ENCODE measurements at places on chromosomes 2 and 18. TPM values are rescaled to one million over a fixed set of nuclear protein-coding genes. Genes with fewer than 3 reads are reported as not detected.

- no peak for ATAC-seq
These were observed 69.9 kb downstream of the COA5 start for GRCh38 chr2:98538280-98539041.

- peak; percentile 40 for ATAC-seq
These were observed 39.3 kb downstream of the RAB10 start for GRCh38 chr2:26072925-26073768.

DNA sequence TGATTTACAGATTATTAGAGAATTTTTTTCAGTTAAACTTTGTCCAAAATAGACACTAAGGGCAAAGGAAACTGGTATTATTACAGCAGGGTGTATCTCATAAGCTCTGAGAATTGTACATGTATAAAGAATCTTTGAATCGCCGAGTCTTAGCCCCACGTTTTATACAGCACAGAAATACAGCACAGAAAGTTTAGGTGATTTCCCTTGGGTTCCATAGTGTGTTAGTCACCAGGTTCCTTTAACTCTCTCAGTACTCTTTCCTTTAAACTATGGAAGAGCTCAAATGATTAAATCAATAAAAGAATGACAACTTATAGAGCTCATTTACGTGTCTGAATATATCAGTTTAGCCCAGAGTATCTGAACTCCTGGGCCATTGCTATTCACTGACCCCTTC lies 256.8 kb downstream of the NEDD4L start:
- ATAC-seq: peak; percentile 55

GRCh38 chr2:7427293-7428060 lies 510.3 kb downstream of the RNF144A start:
- peak; percentile 52 for ATAC-seq

- no peak for ATAC-seq
These were observed 205.4 kb upstream of the CDH2 start for GRCh38 chr18:28382215-28382879.

DNA sequence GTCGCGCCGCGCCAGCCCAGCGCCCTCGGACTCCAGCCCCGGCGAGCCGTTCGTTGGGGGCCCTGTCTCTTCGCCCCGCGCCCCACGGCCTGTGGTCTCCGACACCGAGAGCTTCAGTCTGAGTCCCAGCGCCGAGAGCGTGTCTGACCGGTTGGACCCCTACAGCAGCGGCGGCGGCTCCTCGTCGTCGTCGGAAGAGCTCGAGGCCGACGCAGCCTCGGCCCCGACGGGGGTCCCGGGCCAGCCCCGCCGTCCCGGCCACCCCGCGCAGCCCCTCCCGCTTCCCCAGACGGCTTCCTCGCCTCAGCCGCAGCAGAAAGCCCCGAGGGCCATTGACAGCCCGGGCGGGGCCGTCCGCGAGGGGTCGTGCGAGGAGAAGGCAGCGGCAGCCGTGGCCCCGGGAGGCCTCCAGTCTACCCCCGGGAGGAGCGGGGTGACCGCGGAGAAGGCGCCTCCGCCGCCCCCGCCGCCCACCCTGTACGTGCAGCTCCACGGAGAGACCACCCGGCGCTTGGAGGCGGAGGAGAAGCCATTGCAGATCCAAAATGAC lies 1.4 kb downstream of the PHLPP1 start:
- no peak for ATAC-seq

DNA sequence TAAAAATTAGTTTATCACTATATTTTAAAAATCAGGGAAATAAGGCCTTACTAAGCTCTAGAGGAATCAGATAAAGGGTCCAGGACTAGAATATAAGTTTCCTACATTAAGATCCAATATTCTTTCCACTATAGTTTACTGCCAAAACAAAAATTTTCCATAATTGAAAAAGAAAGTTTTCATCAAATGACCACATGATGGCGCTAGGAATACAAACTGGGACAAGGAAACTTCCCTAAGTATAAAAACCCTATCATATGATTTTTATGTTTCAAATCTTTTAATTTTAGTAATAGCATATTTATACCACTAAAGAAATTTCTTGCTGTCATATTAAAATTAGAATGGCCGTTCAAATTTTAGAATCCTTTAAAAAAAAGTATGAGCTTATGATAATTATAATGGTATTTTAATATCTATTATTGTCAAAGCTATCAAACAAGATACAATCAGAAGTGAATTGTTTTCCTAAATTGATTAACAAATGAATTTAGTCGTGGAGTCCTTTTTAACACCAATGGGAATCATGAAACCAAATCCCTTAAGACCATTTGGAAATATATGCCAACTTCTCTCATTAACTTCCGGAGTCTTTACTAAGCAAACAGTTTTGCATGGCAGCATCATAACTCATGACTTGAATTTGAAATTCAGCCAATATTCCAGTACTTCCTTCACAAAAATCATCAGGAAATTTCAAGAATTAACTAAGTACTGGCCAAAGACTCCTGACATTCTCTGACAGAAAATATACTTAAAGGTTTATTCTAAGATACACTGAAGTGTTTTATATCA lies 70.3 kb downstream of the SCN1A start:
- no peak for ATAC-seq

- peak; percentile 88 for ATAC-seq
These were observed at the start of gene DTNB for GRCh38 chr2:25673300-25674076. Gene DTNB, minus strand, starts transcription at chr2:25673577. Its CDS starts 20,917 bp downstream, at chr2:25652660.

DNA sequence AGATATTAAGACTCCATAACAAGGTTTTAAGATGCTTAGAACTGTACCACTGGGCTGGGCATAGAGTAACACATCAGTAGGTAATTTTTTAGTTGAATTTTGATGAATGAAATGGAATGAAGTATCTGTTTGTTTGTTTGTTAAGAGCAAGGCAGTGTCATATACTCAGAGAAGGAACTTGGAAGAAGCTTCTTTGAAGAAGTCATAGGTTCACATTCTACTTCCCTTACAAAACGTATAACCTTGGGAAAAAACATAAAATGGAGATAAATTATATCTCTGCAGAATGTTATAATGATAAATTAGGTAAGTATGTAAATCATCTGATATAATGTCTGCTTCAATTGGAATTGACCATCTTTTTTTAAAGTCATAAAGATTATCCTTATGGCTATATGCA lies 122.1 kb upstream of the SLC39A10 start:
- no peak for ATAC-seq

GRCh38 chr2:45836740-45837139 lies 185.3 kb downstream of the PRKCE start:
- no peak for ATAC-seq

GRCh38 chr2:42249887-42250286 lies 80.7 kb downstream of the EML4 start:
- ATAC-seq: peak; percentile 38

GRCh38 chr18:70024093-70024492 lies 76.4 kb upstream of the CD226 start:
- ATAC-seq: peak; percentile 25

DNA sequence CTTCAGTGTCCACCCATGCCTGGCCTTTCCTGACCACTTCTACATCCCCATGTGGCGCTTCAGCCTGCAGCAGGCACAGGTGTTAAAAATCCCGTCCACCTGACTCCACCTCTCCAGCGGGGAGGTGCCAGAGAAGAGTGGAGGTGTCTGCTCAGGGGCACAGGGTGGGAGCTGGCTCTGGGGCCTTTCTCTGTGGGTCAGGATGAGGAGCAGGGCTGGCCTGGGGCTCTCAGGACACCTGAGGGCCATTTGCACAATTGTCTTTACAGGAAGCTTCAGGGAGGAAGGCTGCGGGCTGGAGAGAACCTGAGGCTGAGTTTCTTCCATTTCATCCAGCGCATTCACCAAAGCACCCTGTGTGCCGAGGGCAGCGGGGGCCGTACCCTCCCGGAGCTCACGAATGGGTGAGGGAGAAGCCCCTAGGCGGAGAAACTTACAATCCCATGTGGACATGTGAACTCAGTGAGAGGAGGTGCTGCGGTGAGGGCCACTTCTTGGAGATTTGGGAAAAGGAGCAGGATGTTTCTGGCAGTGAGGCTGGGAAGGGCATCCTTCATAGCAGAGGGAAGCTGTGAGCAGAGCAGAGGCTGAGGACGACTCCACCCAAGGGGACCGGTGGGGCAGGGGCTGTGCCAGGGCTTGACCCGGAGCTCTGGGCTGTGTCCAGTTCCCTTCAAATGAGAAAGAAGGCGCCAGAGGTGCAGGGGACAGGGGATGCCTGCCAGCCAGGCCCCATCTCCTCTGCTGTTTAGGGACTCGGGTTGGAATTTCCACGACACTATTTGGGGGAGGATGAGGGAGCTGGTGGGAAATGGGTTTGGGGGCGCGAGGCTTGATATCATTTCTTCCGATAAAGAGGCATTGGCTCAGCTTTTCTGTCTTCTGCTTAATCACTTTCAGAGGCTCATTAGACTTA lies 155.2 kb upstream of the MYCN start:
- ATAC-seq: no peak

- peak; percentile 79 for ATAC-seq
These were observed at the start of gene SLC19A3 for GRCh38 chr2:227717687-227718567. Gene SLC19A3, minus strand, starts transcription at chr2:227718028. Its CDS starts 15,710 bp downstream, at chr2:227702318.

- ATAC-seq: no peak
These were observed 232.7 kb upstream of the MAP2 start for GRCh38 chr2:209191139-209191538.

- no peak for ATAC-seq
These were observed 114.8 kb downstream of the GAREM1 start for GRCh38 chr18:32355896-32356295.

DNA sequence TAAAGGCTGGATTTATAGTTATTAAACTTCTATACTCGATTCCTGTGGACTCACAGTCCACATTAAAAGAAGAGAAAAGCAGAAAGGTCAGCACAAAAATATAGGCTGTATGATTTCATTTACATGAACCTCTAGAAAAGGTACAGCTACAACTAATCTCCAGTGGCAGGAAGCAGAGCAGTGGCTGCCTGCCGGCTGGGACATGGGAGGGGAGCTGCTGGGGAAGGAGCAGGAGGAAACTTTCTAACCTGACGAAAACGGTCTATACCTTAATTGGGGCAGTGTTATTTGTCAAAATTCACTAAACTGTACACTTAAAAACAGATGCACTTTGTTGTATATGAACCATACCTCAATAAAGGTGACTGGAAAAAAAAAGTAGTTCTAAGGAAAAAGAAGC lies 26.7 kb downstream of the KCTD1 start:
- no peak for ATAC-seq

DNA sequence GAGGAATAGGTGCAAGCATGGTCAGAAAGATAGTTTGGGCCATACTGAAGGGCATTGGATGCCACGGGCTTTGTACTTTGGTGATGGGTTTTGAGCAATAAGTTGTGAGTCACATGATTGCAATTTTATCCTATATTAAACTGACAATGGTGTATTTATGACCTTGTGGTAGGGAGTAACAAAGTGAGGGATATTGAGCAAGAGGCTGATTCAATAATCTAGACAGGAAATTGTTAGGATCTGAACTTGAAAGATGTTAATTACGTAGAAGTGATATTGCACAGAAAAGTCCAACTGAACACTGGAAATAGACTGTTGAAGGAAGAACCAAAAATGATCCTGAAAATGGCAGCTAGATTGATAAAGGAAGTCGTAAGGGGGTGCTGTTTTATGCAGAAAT lies 46.6 kb upstream of the TCF4 start:
- peak; percentile 81 for ATAC-seq

- no peak for ATAC-seq
These were observed 40.0 kb upstream of the ACKR3 start for GRCh38 chr2:236529606-236530005.

DNA sequence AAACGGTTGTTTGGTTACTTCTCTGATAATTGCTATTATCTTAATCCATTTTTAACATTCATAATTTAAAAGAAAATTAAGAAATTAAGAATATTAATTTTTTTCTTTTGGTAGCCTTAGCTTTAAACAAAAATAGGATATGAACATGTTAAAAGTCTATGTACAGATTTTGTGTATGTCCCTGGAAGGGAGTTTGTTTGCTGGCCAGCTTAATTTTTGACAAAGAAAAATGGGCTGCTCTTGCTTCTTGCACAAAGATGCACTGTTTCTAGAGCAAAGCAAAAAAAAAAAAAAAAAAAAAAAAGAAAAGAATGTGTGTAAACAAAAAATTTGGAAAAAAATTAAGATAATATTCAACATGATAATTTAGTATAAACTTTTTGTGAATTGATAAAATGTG lies 1.3 kb downstream of the RFTN2 start:
- ATAC-seq: no peak

DNA sequence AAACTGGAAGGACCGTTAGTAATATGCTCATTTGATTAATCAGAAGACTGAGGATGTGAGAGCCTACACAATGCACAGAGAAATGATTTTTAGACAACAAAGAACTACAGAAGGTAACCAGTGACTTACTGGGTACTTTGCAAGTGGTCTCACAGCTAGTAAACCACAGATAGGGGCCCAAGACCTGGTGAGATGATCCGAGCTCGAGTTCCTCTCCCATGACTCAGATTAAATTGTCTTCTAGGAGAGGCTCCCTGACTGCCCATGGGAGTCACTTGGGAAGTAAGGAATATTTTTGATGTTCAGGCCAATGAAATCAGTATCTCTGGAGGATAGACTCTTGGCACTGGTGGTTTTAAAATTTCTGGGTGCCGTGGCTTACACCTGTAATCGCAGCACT lies 220.2 kb downstream of the CLIP4 start:
- no peak for ATAC-seq

GRCh38 chr18:57976230-57976773 lies 67.7 kb upstream of the NEDD4L start:
- ATAC-seq: no peak

GRCh38 chr2:19230626-19231025 lies 127.8 kb downstream of the OSR1 start:
- no peak for ATAC-seq

DNA sequence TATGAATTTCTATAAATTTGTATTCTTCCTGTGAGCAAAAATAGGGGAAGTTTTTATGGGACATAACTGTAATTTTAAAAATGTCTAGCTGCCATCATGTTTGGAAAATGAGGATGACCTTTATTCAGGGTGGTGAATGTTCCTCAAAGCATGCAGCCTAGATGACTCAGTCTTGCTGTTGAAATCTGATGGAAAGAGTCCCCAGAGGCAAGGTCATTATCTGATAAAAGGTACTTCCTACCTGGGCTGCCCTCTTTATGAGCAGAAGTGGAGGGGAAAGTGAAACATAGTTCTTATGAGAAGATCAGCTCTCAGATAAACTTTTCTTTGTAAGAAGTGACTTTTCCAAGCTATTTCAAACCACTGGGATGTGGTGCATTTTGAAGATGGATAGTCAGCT lies 1144.7 kb upstream of the PIK3C3 start:
- ATAC-seq: no peak

GRCh38 chr18:63970809-63971205 lies 926 bp downstream of the SERPINB8 start:
- ATAC-seq: peak; percentile 76

OR6B2 gene
- not detected for total RNA-seq

FHOD3 gene
- 3.0 TPM for total RNA-seq

CD28 gene
- total RNA-seq: 0.28 TPM

KLHL29 gene
- 3.6 TPM for total RNA-seq

SERPINB12 gene
- total RNA-seq: 0.60 TPM

UBE2F gene
- 58.2 TPM for total RNA-seq

SIX3 gene
- not detected for total RNA-seq

CASP10 gene
- total RNA-seq: 11.2 TPM

CFAP65 gene
- not detected for total RNA-seq

INHBB gene
- 0.72 TPM for total RNA-seq

PRSS56 gene
- not detected for total RNA-seq

ALPP gene
- total RNA-seq: not detected

TNS1 gene
- total RNA-seq: 27.7 TPM
